A549 treated with Hydrocortisone at 1 μM for 4 hours (cell line): ENCODE measurements at places on chromosomes 12 and 14. TPM values are rescaled to one million over a fixed set of nuclear protein-coding genes. Genes with fewer than 3 reads are reported as not detected.

OR11G2 gene
- not detected in 5 replicates for total RNA-seq

BCL7A gene
- total RNA-seq = 9.3 to 12.4 TPM (median 11.3 TPM) in 5 replicates

MFAP5 gene
- total RNA-seq = 0.12 to 0.49 TPM (median 0.23 TPM) in 5 replicates

TBC1D30 gene
- 1.1 to 1.4 TPM (median 1.3 TPM) in 5 replicates for total RNA-seq

EFS gene
- total RNA-seq = not detected in 5 replicates

IAPP gene
- total RNA-seq = not detected in 5 replicates

B4GALNT1 gene
- total RNA-seq = 38.5 to 45.9 TPM (median 42.8 TPM) in 5 replicates

FAM222A gene
- total RNA-seq = 3.4 to 5.7 TPM (median 4.7 TPM) in 5 replicates

FCF1 gene
- total RNA-seq = 38.5 to 80.2 TPM (median 46.5 TPM) in 5 replicates

MDGA2 gene
- total RNA-seq = 0.02 to 0.07 TPM in 2 of 5 replicates, not detected in the others

KIAA0586 gene
- 5.0 to 10.4 TPM (median 7.7 TPM) in 5 replicates for total RNA-seq

RESF1 gene
- total RNA-seq = 15.3 to 19.9 TPM (median 16.2 TPM) in 5 replicates

CRACR2A gene
- total RNA-seq = 1.2 to 2.2 TPM (median 1.6 TPM) in 5 replicates

GSG1 gene
- 0.39 to 1.0 TPM (median 0.62 TPM) in 5 replicates for total RNA-seq

CPNE6 gene
- total RNA-seq = 0.15 to 0.17 TPM in 2 of 5 replicates, not detected in the others

IL31 gene
- total RNA-seq = not detected in 5 replicates

ABCC9 gene
- total RNA-seq = 0.02 to 0.05 TPM in 2 of 5 replicates, not detected in the others

CCDC38 gene
- total RNA-seq = 0.07 to 0.30 TPM (median 0.14 TPM) in 5 replicates

SOX5 gene
- total RNA-seq = not detected in 5 replicates

ARHGEF25 gene
- 4.2 to 6.7 TPM (median 5.7 TPM) in 5 replicates for total RNA-seq

AQP5 gene
- not detected in 5 replicates for total RNA-seq

NKX2-8 gene
- 1.5 to 4.0 TPM (median 3.1 TPM) in 5 replicates for total RNA-seq

ISM2 gene
- total RNA-seq = 0.39 to 0.58 TPM (median 0.49 TPM) in 5 replicates

TOMM20L gene
- 0.20 TPM in 1 of 5 replicates, not detected in the others for total RNA-seq

AKAP5 gene
- total RNA-seq = 0.29 to 0.48 TPM (median 0.35 TPM) in 5 replicates

PTCSC3 gene
- total RNA-seq = not detected in 5 replicates

GLTP gene
- 19.3 to 23.1 TPM (median 21.6 TPM) in 5 replicates for total RNA-seq

KRT83 gene
- total RNA-seq = 2.1 to 7.9 TPM (median 6.3 TPM) in 5 replicates

FAIM2 gene
- 0.02 TPM in 1 of 5 replicates, not detected in the others for total RNA-seq

SLC8A3 gene
- not detected in 5 replicates for total RNA-seq
